ENCODE measurements at places on chromosomes 4 and X.

DNA sequence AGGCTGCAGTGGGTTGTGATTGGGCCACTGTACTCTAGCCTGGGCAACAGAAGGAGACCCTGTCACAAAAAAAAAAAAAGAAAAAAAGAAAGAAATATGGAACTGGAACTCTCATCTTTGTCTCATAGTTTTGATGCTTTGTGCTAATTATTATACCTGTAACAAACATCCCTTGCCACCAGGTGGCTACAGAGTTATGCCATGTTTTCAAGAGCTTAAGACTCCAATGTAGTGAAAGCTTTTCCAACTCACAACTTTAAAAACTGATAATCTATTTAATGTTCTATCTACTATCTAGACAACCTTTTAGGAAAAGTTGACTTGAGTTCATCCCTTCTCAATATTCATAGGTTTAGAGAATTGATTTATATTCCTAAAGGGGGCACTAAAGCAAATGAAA lies 42.4 kb downstream of the HTR2C start:
- no peak for DNase-seq

DNA sequence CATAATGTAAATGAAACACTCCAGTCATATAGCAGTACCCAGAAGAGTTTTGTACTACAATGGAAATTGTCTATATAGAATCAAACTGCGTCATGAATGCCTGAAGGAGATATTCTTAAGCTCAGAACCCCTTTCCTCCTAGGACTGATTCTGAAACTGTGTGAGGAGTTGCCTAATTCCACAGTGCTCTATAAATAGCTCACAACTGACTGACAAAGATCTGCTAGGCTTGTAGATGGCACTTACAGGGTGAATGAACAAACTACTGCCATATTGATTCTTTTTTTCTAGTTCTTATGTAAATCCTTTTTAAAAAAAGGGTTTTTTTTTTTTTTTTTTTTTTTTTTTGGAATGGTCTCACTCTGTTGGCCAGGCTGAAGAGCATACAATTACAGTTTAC lies 30.1 kb upstream of the UGT2B17 start:
- no peak for DNase-seq

DNA sequence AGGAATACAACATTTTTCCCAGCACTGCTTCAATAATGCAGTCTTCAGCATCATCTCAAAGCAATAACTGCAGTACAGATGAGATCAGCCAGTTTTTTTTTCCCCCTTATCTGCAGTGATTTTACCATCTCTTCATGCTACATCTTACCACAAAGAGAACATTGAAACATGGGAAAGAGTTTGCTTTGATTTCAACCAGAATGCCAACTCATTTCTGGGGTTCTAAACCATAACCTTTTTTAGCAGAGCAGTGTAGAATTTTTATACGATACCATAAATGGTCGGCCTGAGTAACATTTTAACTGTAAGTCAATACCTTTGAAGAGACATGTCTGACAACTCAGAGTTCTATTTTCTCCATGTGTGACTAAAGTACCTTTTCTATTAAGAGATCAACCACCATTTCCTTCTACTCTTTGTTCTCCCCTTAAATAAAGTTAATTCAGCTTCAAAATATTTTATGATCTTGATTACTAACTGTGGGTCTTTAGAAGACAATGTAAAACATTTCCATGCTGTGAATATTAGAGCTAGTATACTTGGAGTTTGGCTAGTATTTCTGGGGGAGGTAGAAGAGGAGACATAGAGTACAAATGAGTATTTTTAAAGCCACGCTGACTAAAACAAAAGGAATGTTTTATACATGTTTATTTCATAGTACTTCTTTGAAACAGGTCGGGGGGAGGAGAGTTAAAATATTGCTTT lies 69.1 kb downstream of the TET2 start:
- DNase-seq, result no peak

- DNase-seq, result no peak
Measured at GRCh38 chr4:186669159-186669731, 54.4 kb downstream of the FAT1 start.

GRCh38 chr4:120874792-120875774 lies 47.4 kb downstream of the PRDM5 start:
- DNase-seq, result no peak

DNA sequence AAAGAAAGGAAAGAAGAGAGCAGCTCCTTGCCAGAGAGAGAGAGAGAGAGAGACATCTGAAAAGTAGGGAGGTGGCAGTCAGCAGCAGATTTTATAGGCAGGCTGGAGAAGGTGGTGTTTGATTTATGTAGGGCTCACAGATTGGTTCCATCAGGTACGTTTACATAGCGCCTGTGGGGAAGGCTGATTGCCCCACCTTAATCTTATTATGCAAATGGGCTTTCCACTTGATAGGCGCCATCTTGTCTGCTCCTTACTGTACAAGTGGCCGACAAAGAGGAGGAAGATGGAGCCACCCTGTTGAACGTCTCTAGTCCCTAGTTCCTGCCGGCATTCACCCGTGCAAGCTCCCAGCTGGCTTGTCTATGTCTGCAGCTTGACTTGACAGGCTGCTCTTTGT lies 49.1 kb upstream of the DHRSX start:
- no peak for DNase-seq

DNA sequence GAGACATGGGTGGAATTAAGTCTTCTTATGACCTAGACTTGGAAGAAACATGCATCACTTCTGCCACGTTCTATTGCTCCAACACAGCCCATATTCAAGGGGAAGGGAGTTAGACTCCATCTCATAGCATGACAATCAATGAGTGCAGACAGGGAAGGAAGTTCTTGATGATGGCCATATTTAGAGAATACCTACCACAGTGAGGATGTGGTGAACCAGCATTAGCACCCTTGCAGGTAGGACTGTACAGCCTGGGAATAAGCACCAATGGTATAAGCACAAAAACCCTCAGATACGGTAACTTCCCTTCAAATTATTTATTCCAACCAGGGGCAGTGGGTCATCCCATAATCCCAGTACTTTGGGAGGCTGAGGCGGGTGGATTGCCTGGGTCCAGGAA lies 29.8 kb downstream of the PAGE2 start:
- no peak for DNase-seq

GRCh38 chr4:15656038-15656470 lies 897 bp upstream of the FBXL5 start:
- DNase-seq, result no peak

DNA sequence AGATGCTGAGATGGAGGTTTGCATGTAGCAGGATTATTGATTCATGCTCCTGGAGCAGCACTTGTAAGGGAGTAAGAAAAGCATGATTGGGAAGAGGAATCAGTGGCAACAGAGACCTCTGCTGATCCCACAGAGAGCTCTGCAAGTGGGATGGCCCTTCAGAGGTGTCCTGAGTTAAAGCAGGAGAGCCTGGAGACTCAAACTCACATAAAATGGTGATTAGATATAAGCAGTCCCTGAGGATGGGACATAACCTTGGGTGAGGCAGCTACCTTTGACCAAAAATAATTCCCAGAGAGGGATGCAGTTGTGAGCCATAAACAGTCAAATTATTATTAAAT lies 25.4 kb upstream of the BMPR1B start:
- DNase-seq, result no peak

DNA sequence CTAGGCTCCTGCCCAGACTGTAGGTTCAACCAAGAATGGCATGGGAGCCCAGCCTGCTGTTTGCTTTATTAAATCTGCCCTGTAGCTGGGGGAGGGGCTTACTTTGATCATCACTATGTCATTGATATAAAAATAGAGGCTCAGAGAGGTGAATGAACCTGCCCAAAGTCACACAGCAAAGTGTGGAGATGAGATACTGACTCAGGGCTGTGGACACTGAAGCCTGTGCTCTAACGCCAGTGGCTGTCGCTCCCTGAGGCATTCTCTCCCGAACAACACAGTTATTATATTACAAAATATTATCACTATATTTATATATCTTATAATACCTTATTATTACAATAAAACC lies 3.5 kb downstream of the MSANTD1 start:
- no peak for DNase-seq

GRCh38 chr4:85024671-85025070 lies 58.2 kb upstream of the WDFY3 start:
- no peak for DNase-seq
